H1 (cell line): ENCODE measurements at places on chromosomes 3 and 15. TPM values are rescaled to one million over a fixed set of nuclear protein-coding genes. Genes with fewer than 3 reads are reported as not detected.

P2RY1 gene
- total RNA-seq: 25.2 and 28.3 TPM in 2 replicates

LPP gene
- 53.3 and 60.2 TPM in 2 replicates for total RNA-seq

ATXN7 gene
- total RNA-seq: 15.5 and 18.0 TPM in 2 replicates

CYP19A1 gene
- not detected in 2 replicates for total RNA-seq

LRIG1 gene
- total RNA-seq: 78.1 and 86.8 TPM in 2 replicates

GOLGA6D gene
- total RNA-seq: 0.69 and 0.73 TPM in 2 replicates

GRCh38 chr15:54660356-54660755 is 536.4 kb downstream of the RSL24D1 start:
- H3K27me3 ChIP-seq: no peaks in the 10 kb centered on the region
- H3K4me1 ChIP-seq: no peaks in the 10 kb centered on the region
- DNase-seq: no peak
- no peak overlapping the region for H3K27ac ChIP-seq
- no peak overlapping the region for H3K4me3 ChIP-seq

DNA sequence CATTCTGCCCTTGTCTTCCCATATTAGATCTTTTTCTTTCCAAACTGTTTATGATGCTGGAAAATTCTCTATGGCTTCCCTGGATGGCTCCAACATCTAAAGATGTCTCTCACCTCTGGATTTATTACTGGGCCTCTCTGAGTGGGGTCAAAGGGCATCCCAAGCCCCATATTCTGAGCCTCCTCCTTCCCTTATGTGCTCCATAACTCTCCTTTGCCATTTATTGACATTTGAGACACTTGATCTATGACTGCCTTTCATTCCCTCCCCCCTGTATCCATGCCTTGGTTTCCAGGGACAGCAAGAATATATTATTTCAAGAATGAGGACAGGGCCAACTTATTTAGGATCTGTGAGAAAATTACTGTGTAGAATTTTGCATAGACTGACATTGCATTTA is 369.3 kb upstream of the ONECUT1 start:
- H3K27ac ChIP-seq: no peak overlapping the region
- no peaks in the 10 kb centered on the region for H3K27me3 ChIP-seq
- DNase-seq: no peak
- no peak overlapping the region for H3K4me3 ChIP-seq
- no peaks in the 10 kb centered on the region for H3K4me1 ChIP-seq

DNA sequence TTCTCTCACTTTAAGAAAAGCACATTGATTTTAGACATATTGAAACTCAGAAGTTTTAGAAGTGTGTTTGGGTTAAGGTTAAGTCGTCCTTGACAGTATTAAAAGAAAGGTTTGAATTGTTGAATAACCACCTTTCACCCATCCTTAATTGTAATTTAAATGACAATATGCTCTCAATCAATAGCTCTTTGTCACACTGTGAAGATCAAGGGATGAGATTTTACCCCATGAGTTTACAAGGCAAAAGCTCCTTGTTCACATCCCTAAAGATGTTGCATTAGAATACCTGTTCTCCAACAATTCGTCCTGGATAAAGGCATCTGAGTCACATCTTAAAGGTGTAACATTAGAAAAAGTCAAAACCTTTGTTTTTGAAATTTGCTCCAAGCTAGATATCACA is 220.4 kb upstream of the MDFIC2 start:
- no peak overlapping the region for H3K4me3 ChIP-seq
- no peak overlapping the region for H3K27ac ChIP-seq
- H3K4me1 ChIP-seq: no peaks in the 10 kb centered on the region; the same call in 1 of the 2 replicates

- H3K4me3 ChIP-seq: peak overlapping the region; percentile 42
- H3K27ac ChIP-seq: no peak overlapping the region
- DNase-seq: peak; percentile 57
- no peaks in the 10 kb centered on the region for H3K27me3 ChIP-seq
- peaks cover 5% of the 10 kb centered on the region; the same call in 1 of the 2 replicates for H3K4me1 ChIP-seq
Observed at GRCh38 chr3:184241447-184242296, 7.1 kb downstream of the ALG3 start.

GRCh38 chr3:134232151-134232550 is 18.5 kb downstream of the RYK start:
- no peak overlapping the region for H3K4me3 ChIP-seq
- no peak overlapping the region for H3K27ac ChIP-seq
- DNase-seq: no peak
- no peaks in the 10 kb centered on the region for H3K36me3 ChIP-seq
- H3K4me1 ChIP-seq: no peaks in the 10 kb centered on the region

DNA sequence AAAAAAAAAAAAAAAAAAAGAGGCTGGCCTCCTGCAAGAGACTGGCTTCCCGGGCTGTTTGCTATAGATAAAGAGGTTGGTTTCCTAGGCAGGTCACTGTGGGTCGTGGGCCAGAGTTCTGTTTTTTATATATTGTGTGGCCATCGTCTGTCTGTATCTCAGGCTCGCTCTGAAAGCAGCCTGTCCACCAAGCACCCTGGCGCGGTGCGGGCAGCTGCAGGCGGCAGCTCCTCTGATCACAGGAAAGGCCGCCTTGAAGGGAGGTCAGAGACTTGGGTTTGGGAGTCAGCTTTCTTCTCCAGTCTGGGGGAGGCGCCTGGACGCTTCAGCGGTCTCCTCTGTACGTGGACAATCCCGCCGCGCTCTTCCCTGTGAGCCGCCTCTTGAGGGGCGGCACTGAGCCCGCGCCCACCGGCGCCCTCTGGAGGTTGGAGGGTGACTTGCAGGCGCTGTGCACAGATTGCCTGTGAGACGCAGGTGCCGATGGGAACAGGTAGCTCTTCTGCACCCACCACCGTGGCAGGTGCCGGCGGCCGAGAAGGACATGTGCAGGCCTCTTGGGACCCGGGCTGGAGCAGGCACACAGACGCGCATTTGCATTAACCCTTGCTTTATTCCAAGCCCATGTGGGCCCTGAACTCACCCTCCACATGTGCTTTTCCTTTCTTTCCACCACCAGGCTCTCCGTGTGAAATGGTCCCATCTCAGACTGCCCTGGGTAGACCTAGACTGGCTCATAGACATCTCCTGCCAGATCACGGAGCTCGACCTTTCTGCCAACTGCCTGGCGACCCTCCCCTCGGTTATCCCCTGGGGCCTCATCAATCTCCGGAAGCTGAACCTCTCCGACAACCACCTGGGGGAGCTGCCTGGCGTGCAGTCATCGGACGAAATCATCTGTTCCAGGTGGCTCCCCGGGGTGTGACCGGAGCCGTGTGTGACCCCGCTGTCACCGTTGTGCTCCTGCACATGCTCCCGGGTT is 89.3 kb downstream of the LRRK1 start:
- H3K4me3 ChIP-seq: peak overlapping the region; percentile 61
- peak; percentile 99 for DNase-seq
- no peaks in the 10 kb centered on the region; the same call in 1 of the 2 replicates for H3K27me3 ChIP-seq
- no peaks in the 10 kb centered on the region for H3K4me1 ChIP-seq
- H3K27ac ChIP-seq: no peak overlapping the region

GRCh38 chr3:150469931-150470740 is 62.0 kb downstream of the TSC22D2 start:
- peaks cover 2% of the 10 kb centered on the region for H3K4me1 ChIP-seq
- no peaks in the 10 kb centered on the region for H3K27me3 ChIP-seq
- no peak overlapping the region for H3K4me3 ChIP-seq
- no peak for DNase-seq

- no peaks in the 10 kb centered on the region; the same call in none of the 2 replicates for H3K4me1 ChIP-seq
- H3K4me3 ChIP-seq: peak overlapping the region; percentile 92
- H3K27me3 ChIP-seq: no peaks in the 10 kb centered on the region
- H3K36me3 ChIP-seq: no peaks in the 10 kb centered on the region
- H3K27ac ChIP-seq: peak overlapping the region; percentile 86
- no peak for DNase-seq
Observed at GRCh38 chr15:80060356-80061006, 1.0 kb downstream of the ZFAND6 start.

GRCh38 chr3:114380233-114380651 is 86.4 kb downstream of the TIGIT start:
- H3K4me3 ChIP-seq: no peak overlapping the region
- H3K4me1 ChIP-seq: peaks cover 7% of the 10 kb centered on the region; the same call in 1 of the 2 replicates
- no peak overlapping the region for H3K27ac ChIP-seq
- no peaks in the 10 kb centered on the region for H3K36me3 ChIP-seq
- no peak for DNase-seq

DNA sequence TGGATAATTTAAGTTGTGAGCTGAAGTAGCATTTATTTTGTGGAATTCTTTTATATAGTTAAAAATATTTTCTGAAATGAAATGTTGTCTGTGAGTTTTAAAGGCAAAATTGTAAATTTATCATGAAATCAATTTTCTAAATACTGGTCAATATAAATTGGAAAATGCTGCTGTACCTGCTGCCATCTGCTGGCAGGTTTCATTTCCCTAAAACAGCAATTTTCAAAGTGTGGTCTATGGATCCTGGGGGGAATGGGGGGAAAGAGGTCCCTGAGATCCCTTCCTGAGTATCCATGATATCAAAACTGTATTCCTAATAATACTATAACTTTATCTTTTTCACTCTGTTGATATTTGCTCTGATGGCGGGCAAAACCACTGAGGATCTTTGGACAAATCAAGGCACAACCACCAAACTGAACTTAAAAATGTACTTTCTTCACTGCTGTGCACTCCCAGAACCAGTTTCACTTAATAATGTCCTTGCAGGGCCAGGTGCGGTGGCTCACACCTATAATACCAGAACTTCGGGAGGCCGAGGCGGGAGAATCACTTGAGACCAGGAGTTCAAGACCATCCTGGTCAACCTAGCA is 17.2 kb upstream of the CCR4 start:
- no peak overlapping the region for H3K27ac ChIP-seq
- H3K4me3 ChIP-seq: no peak overlapping the region
- no peaks in the 10 kb centered on the region for H3K4me1 ChIP-seq
- no peak for DNase-seq

DNA sequence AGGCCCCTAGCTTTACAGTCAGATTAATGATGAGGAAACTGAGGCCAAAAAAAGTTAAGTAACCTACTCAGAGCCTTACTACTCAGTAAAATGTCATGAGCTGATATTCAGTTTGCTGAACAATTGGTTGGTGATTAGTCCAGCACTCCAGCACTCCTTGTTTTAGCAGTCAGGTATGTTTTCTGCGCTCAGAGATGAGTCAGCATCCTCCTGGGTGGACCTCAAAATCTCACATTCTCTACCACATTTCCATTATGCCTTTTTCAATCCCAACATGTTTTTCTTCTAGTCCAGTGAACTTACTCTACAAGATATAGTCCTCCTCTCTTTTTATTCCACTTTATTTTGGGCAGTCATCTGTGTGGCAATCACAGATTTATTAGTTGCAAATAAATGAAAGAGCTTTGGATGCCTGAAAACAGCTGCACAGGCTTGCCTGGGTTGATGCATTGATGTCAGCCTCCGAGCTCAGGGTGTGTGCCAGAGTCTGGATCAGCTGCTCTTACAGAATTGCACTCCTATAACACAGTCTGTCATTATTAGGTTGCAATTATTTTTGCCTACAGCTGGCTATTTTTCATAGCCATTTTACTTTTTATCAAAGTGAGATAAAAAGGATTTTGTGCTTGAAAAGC is 133.2 kb downstream of the ARPP21 start:
- DNase-seq: no peak
- no peaks in the 10 kb centered on the region for H3K36me3 ChIP-seq
- no peaks in the 10 kb centered on the region for H3K4me1 ChIP-seq
- no peak overlapping the region for H3K4me3 ChIP-seq

DNA sequence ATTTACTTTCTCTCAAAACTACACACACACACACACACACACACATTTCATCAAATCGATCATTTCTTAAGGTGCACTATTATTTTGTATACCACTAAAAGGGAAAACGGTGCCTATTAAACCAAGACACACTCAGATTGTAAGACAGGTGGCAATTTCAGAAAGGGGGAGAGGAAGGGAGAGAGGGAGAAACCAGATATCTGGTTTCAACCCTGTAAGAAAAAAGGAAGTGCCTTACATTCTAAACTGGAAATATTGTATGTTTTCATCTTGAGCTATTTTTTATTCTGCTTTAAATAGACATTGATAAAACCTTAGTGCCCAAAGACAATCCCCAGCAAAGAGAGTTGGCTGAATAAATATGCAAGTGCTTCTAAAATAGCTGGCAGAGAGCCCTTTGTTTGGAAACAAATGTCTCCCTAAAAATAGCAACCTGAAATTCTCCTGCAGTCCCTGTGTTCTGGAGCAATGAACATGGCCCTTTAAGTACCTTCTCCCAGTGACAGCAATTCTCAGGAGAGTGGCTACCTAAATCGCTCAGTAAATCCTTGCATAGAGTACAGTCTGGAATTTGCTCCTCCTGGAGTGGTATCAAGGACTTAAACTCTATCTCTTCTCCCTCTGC is 85.7 kb downstream of the RARB start:
- H3K4me1 ChIP-seq: no peaks in the 10 kb centered on the region
- H3K36me3 ChIP-seq: no peaks in the 10 kb centered on the region
- DNase-seq: no peak
